ENCODE measurements at places on chromosomes 4 and X. TPM values are rescaled to one million over a fixed set of nuclear protein-coding genes. Genes with fewer than 3 reads are reported as not detected.

DNA sequence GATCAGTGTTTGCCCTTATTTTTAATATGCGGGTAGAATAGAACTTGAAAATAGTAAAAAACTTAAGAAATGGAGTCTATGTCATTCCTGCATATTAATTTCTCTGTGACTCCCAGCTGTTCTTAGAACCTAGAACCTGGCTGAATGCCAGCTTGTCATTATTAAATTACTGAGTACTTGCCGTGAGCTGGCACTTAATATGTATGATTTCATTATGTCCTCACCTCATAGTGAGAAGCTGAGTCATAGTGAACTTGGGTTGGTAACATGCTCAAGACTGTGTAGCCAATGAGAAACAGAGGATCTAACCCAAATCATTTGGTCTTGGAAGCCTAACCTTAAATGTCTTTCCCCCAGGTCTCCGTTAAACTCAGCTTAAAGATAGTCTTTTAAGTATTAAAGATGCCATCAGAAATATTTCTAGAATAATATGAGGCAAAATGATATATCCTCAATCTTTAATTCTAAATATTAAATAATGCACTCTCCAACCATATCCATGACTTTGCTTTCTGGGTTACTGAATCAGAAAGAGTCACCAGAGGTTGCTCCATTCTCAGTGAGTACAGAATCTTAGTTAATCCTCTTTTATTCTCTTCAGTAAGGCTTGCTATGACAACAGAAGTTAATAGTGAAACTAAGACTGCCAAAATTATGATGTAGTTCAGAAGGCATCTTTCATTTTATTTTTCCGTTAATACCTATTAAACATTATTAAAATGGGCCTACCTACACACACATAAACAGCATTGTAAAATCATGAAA is 58.6 kb upstream of the TLL1 start:
- H3K27ac ChIP-seq: no peak overlapping the region
- no peak for DNase-seq
- H3K4me1 ChIP-seq: no peaks in the 10 kb centered on the region
- H3K36me3 ChIP-seq: no peaks in the 10 kb centered on the region

The IL2 gene
- total RNA-seq: not detected

- DNase-seq: no peak
- H3K4me3 ChIP-seq: no peak overlapping the region
- no peaks in the 10 kb centered on the region for H3K27me3 ChIP-seq
- H3K4me1 ChIP-seq: peaks cover 5% of the 10 kb centered on the region
- peak overlapping the region; percentile 6 for H3K27ac ChIP-seq
- no peaks in the 10 kb centered on the region for H3K36me3 ChIP-seq
These were observed 55.5 kb downstream of the SMIM20 start for GRCh38 chr4:25969374-25970155.

DNA sequence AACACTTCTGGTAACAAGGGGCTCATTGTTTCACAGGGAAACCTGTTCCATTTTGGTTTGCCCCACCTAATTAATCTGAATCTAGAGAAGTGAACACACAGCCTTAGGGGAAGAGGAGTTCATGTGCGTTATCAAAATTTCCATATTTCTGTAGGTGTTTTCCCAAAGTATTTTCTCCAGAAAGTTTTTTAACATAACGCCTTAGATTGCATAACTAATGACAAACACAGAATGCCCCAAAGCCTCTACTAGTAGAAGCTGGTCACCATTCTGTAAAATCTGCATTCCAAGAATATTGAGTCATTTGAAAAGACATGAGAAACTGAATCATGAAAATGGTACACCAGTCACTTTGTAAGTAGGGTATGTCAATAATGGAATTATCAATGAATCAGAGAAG is 41.1 kb downstream of the IL13RA2 start:
- no peaks in the 10 kb centered on the region for H3K36me3 ChIP-seq
- H3K4me1 ChIP-seq: no peaks in the 10 kb centered on the region
- no peaks in the 10 kb centered on the region for H3K27me3 ChIP-seq
- no peak overlapping the region for H3K4me3 ChIP-seq
- no peak overlapping the region for H3K27ac ChIP-seq

DNA sequence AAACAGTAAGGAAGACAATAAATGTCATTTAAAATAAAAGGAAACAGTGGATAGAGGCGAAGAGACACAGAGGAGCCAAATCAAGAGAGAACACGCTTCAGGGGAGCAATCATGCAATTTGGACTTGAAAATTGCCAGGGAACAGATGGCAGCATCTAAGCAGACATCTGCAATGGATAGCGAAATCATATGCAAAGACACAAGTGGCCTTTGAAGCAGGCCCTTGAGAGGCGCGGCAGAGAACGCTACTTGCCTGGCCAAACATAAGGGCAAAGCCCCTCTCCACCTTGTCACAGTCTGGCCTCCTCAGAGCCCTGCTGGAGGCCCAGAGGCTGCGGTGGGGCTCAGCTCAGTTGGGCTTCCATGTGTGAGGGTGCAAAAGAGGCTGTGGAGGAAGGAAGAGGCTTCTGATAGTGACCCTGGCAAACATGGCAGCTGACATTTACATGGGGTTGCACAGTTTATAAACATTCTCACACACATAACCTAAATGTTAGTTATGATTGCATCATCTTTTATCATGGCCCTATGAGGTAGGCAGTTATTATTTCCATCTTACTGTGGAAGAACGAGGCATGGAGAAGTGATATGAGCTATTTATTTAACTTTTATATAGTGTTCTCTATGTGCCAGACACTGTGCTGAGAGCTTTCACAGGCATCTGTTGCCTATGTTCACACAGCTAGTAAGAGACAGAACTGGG is 18.3 kb downstream of the ADGRG4 start:
- no peak overlapping the region for H3K27ac ChIP-seq
- no peaks in the 10 kb centered on the region for H3K27me3 ChIP-seq
- no peaks in the 10 kb centered on the region for H3K4me1 ChIP-seq
- no peak for DNase-seq

GRCh38 chr4:33422656-33423055 is 2702.5 kb downstream of the PCDH7 start:
- no peaks in the 10 kb centered on the region for H3K4me1 ChIP-seq
- H3K27ac ChIP-seq: no peak overlapping the region
- H3K27me3 ChIP-seq: no peaks in the 10 kb centered on the region
- H3K36me3 ChIP-seq: no peaks in the 10 kb centered on the region
- DNase-seq: no peak
- no peak overlapping the region for H3K4me3 ChIP-seq

DNA sequence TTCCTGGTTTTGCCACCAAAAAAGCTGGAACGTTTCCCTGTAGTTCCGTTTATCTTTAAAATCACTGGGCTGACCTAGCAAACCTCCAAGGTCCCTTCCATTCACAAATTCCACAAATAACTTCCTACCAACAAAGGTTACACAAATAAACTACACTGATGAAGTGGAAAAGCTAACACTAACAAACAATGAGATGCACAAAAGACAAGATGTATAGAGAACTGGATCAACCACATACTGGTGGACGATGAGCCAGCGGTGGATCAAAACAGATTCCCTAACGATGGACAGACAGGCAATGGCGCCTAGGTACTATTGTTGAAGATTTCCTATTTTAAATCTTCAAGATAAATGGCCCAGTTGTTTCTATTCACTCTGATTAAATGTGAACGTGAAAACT is 15.5 kb downstream of the AFAP1 start:
- no peak overlapping the region for H3K4me3 ChIP-seq
- H3K27me3 ChIP-seq: no peaks in the 10 kb centered on the region
- H3K36me3 ChIP-seq: no peaks in the 10 kb centered on the region
- DNase-seq: no peak

- no peak overlapping the region for H3K27ac ChIP-seq
- H3K4me1 ChIP-seq: no peaks in the 10 kb centered on the region
- DNase-seq: no peak
- no peak overlapping the region for H3K4me3 ChIP-seq
These were observed 70.6 kb downstream of the TNIP2 start for GRCh38 chr4:2685541-2685940.

- H3K27me3 ChIP-seq: no peaks in the 10 kb centered on the region
- no peak overlapping the region for H3K4me3 ChIP-seq
- no peaks in the 10 kb centered on the region for H3K36me3 ChIP-seq
These were observed 80.4 kb upstream of the TECRL start for GRCh38 chr4:64489628-64490027.

DNA sequence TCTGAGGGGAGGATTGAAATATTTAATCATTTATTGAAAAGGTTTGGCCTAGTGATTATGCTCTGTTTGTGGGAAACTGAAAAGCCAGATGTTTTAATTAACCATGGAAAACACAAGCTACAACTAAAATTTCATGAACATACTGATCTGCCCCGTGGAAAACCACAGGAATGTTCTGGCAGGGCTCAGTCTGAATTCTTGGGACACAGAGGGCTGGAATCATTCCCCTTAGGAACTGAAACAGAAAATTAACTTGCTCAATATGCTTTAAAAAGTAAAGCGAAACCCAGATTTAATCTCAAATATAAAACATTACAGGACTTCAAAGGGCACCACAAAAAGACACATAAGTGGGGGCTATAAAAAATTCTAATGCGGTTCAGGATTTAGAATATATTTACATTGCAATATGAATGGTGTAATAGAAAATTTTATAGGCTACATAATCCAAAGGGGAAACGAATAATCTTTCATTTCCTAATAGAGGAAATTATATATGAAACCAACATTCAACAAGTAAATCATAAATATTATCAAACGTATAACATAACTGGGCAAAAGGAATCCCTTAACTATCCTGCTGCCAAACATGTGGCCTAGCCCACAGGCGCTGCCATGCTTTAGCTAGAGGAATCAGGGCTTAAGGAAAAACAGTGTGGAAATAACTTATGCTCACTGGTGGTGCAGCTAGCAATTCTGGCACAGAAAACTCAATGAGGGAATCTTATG is 70.9 kb downstream of the APBB2 start:
- H3K4me3 ChIP-seq: no peak overlapping the region
- H3K36me3 ChIP-seq: no peaks in the 10 kb centered on the region

The RBM41 gene
- 19.8 TPM for total RNA-seq

DNA sequence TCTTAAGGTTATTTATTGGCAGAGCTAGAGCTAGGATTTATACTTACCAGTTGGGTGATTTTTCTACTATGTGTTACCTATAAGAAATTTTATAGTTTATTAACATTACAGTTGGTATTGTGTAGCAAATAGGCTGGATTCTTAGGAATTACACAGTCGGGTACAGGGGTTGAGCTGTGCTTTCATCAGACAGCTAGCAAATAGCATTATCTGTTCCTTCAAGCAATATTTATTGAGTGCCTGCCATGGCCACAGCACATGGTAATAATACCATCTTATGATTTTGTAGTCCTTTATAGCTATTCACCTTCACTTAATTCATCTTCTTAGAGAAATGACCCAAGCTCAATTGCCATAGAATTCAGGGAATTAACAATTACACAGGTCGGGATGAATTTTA is 109.4 kb upstream of the PACRGL start:
- no peak overlapping the region for H3K27ac ChIP-seq
- no peaks in the 10 kb centered on the region for H3K36me3 ChIP-seq
- no peak for DNase-seq

- no peaks in the 10 kb centered on the region for H3K4me1 ChIP-seq
- DNase-seq: no peak
- no peaks in the 10 kb centered on the region for H3K27me3 ChIP-seq
- no peak overlapping the region for H3K4me3 ChIP-seq
- no peaks in the 10 kb centered on the region for H3K36me3 ChIP-seq
- no peak overlapping the region for H3K27ac ChIP-seq
These were observed 79.6 kb downstream of the MAPK10 start for GRCh38 chr4:86280246-86280645.

GRCh38 chr4:15784959-15785634 is 7.0 kb downstream of the CD38 start:
- H3K27ac ChIP-seq: no peak overlapping the region
- peaks cover 16% of the 10 kb centered on the region for H3K4me1 ChIP-seq
- peak; percentile 43 for DNase-seq

DNA sequence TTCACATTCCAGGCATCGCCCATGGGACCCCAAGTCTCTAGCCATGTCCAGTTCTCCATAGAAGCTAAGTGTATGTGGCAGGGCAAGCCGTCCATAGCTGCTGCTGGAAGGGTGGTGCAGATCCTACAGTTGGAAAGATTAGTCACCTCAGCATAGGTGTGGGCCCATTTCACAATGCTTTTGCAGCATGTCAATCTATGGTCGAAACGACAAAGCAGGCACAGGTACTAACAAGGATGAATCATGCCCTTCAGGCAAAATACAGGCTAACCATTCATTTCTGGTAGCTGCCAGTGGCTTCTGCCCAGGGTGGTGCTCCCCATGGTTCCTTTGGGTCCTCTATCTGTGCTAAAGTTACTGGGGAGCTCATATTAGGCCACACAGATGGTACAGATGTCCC is 225.2 kb downstream of the ADGRL3 start:
- H3K4me1 ChIP-seq: no peaks in the 10 kb centered on the region
- no peak overlapping the region for H3K4me3 ChIP-seq
- DNase-seq: no peak

The LEF1 gene
- 8.4 TPM for total RNA-seq

- H3K4me1 ChIP-seq: no peaks in the 10 kb centered on the region
- no peaks in the 10 kb centered on the region for H3K36me3 ChIP-seq
- no peak overlapping the region for H3K4me3 ChIP-seq
- no peaks in the 10 kb centered on the region for H3K27me3 ChIP-seq
These were observed 161.5 kb upstream of the GATB start for GRCh38 chr4:151922306-151922705.

DNA sequence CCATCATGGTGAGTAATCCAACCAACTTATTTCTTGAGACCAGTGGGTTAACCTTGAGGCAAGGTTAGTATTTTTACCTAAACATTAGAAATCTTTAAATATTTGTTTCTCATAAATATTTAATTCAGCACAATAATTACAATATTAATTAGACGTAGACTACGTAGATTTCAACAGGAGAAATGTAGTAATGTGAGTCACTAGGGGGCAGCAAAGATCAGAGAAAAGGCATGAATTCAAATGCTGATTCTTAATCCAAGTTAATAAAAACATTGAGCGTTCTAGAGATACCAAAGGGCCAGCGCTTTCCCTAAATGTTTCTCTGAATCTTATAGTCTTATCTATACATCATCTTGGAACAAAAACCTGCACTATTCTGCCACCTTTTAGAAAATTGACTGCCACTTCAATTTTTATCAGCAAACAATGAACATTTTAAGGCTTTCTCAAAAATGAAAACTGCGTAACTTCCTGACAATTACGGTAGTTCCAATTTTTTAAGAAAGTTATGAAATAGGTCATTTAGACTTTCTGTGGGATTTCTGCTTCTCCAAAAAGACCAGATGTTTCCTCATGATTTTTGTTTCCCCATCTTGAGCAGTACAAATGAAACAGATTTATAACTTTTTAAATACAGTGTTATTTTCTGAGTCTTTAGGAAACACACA is 180.7 kb downstream of the GASK1B start:
- peak overlapping the region; percentile 72 for H3K27ac ChIP-seq
- no peaks in the 10 kb centered on the region for H3K27me3 ChIP-seq
- peak overlapping the region; percentile 2 for H3K4me3 ChIP-seq
- DNase-seq: no peak
- peaks cover 13% of the 10 kb centered on the region for H3K4me1 ChIP-seq
- no peaks in the 10 kb centered on the region for H3K36me3 ChIP-seq

Measured in transverse colon (tissue), 4 donors.